Spinal cord (tissue), 10 donors: ENCODE measurements at places on chromosomes 16 and 17.

DNA sequence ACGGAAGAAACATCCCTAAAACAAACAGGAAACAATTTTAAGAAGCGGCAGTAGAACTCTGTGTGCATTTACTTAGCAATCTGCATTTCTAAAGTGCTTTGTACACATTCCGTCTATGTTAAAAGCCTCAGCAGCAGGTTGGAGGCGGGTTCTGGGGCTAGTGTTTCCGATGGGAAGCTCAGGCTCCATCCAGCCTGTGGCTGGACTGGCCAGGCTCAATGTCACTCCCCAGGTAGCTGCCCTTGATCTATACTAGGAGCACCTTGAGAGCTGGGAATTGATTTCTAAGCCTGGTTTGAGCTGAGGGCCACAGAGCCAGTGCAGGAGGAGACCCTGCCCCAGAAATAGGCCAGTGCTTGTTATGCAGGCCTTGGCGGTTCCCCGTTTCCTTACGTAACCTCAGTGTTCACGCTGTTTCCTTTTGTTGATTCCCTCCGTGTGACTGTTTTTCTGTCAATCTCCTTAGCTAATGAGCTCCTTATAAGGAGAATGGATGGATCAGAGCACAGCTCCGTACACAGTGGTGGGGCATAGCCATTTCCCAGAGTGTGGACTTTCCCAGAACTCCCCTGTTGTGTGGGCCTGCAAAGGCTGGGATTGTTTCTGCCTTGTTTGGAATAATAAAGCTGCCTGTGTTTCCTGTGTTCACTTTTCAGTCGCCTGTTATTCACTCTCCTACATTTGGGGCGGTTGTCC lies 21.4 kb downstream of the ADORA2B start:
- no peak for DNase-seq

- DNase-seq: no peak
These were observed 2.4 kb downstream of the C1QL1 start for GRCh38 chr17:44965481-44966234.

DNA sequence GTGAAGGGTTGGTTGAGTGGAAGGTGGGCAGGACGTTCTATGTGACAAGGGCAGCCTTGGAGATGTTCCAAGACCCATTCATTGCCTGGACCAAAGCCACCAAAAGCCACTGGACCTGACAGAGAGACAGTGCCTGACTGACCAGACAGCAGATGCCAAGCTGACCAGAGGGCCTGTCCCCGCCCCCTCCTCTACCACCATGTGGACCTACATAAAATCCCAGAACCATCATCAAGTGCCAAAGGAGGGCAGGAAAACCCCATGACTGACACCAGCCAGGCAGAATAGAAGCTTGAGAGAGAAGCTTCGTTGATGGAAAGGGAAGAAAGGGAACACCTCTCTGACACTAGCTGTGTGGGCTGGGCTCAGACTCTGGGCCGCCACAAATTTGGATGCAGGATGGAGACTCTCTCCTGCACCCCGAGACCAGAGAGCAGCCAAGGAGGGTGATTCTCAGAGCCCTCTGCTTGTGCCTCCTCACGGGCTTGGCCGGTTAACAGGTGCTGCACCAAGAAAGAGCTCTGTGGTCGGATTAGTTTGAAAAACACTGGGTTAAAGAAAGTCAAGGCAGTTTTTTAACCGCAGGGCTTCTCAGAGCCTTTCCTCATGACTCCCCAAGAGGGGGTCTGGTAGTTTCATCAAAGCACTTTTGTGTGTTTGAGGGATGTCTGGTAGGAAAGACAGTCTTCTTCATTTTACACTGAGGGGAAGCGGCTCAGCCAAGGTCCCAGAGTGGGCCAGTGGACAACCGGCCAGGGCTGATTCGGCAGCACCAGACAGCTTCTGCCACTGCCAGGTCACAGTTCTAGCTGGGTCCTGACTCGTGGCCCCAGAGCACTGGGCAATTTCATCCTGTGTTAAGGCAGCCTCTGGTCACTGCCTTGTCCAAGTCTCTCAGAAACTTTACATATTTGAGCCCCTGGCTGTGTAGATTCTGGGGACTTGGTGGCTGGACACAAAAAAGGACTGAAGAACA lies 1.7 kb downstream of the TNFRSF13B start:
- no peak for DNase-seq

DNA sequence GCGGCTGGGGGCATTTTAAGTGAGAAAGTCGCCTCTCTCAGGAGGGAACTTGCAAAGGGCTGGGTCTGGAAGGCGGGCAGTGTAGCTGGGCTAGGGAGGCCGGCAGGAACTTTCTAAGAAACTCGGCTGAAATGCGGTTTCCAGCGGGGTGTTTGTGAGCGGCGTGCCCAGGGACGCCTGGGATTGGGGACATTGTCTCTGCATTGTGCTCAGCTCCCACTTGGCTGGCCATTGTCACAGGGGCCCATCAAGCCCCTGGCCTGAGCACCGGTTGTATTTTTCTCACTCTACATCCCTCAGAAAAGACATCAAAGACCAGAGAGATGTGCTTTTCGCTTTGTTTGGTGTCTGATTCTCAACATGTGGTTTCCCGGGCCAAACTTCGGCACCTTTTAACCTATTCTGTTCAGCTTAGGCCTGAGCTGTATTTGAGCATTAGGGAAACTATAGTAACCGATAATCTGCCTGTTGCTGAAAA lies 291.1 kb upstream of the IRX3 start:
- DNase-seq: no peak

DNA sequence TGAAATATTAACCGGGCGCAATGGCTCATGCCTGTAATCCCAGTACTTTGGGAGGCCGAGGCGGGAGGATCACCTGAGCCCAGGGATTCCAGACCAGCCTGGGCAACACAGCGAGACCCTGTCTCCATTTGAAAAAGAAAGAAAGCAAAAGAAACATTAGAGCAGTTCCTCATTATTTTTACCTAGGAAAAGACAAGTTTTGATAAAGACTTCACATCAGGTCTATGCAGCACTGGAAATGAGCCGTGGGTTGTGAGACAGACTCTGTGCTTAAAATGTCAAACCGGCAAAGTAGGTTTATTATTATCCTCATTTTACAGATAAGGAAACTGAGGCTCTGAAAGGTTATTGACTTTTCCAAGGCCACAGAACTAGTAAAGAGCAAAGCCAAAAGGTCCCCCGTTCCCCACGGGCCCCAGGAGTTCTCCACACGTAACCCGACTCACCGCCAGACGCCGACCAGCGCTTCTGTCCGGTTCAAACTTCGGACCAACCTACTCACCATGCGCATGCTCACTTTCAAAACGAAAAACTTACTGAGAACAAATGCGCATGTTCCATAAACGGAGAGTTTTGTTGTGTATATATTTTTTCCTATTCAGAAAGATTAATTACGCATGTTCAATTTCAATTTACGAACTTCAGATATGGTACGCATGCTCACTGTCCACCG lies 356 bp downstream of the TUBD1 start:
- DNase-seq: no peak

- no peak for DNase-seq
These were observed 64.0 kb downstream of the MYO18A start for GRCh38 chr17:29115961-29116803.

DNA sequence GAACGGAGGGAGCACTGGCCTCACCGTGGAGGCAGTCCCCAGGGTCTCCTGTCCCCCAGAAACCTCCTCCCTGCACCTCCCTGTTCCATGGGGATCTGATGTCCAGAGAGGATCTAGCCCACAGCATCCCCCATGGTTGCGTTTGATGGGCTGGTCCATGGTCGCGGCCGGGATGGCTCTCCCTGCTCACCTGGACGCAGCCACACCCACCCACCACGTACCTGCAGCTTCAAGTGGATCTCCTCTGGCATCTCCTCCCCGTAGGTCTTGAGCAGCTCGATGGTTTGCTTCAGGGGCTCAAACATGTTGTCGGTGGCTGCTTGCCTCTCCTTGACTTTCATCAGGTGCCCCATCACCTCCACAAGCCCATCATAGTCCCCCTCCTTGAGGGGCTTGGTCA lies 47.9 kb downstream of the DNAH17 start:
- DNase-seq: no peak

DNA sequence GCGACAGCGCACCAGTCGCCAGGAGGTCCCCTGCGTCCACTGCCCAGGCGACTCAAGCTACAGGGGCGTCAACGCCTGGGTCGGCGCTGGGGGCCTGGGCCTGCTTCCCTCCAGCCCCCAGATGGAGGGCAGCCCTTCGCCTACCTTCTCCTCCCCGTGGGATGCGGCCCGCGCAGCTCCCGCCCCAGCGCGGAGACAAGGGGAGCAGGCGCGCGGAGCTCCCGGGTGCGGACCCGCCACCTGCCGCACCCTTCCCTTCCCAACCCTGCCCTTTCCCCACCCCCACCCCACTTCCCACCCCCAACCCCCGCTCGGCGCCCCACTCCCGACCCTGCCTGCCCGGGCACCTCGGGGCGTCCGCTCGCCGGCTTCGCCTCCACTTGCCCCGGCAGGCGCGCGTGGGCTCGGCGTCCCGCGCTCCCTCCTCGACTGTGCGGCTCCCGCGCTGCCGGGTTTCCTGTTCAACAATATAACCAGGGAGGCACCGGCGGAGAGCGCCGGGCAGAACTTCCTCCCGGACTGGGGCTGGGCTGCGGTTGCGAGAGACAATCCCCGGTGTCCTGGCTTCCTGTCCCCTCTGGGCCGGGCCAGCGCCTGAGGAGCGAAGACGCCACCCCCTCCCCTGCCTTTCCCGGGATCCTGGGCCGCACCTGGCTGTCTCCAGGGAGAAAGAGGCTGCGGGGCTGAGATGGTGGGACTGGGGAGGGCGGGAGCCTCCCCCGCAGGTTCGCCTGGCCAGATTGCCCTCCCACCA lies at the start of gene ARHGAP27:
Gene ARHGAP27, minus strand, starts transcription at position 466 of the 754 bp plus-strand sequence. CDS start 2,591 bp downstream, outside the sequence.
- no peak for DNase-seq

DNA sequence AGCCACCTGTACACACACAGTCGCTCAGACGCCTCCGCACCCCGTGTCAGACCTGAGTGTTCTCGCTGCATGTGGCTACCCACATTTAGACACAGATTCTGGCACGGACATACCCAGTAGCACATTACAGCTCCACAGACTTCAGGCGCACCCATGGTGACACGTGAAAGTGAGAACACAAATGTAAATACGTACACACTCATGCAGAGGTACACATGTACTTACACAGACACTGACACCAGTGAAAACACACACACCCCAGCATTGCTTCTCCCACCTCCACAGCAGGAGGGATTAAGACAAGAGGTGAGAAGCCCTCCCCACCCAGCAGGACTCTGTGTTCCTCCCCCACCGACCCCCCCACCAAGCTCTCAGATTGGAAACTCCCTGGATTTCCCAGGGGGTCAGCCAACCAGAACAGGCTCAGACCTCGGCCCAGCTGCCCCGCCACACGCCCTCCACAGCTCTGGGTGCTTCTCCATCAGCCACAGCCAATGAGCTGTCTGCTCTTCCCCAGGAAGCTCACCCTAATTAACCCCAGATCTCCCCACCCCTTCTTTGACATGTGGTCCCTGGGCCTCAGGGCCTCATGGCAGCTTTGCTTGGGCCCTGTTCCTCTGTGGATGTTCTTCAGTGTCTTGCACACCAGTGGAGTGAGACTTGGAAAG lies 5.3 kb upstream of the FOXN1 start:
- no peak for DNase-seq

DNA sequence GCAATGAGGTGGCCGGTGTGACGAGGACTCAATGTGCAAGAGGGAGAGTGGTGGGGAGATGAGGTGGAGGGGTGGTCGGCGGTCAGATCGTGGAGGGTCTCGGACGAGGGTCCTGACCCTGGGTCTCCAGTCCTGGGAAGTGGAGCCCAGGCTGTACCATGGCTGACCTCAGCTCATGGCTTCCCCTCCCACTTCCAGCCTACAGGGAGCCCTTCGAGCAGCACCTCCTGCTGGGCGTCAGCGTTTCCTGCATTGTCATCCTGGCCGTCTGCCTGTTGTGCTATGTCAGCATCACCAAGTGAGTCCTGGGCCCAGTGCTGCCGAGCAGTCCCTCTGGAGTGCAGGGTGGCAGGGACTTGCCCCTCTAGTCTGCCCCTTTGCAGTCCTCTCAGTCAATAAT lies 41.8 kb downstream of the IL4R start:
- DNase-seq: no peak

GRCh38 chr16:48123104-48123788 lies 32.5 kb downstream of the ABCC12 start:
- DNase-seq: no peak

GRCh38 chr17:75521951-75522727 lies 3.4 kb upstream of the LLGL2 start:
- DNase-seq: no peak
